ENCODE measurements at places on chromosomes 2 and 18. TPM values are rescaled to one million over a fixed set of nuclear protein-coding genes. Genes with fewer than 3 reads are reported as not detected.

ACKR3 gene
- 1.5 TPM for polyA plus RNA-seq

PLCD4 gene
- polyA plus RNA-seq = 4.1 TPM

ANKRD30BL gene
- not detected for polyA plus RNA-seq

MMADHC gene
- polyA plus RNA-seq = 156 TPM

RGPD6 gene
- polyA plus RNA-seq = 9.5 TPM

C2orf15 gene
- polyA plus RNA-seq = 0.07 TPM

CENPA gene
- 21.2 TPM for polyA plus RNA-seq

MEP1B gene
- not detected for polyA plus RNA-seq

GAREM1 gene
- 0.92 TPM for polyA plus RNA-seq

GREB1L gene
- polyA plus RNA-seq = 0.11 TPM

EEF1B2 gene
- polyA plus RNA-seq = 984 TPM

ACVR1C gene
- polyA plus RNA-seq = 0.35 TPM

SLC30A3 gene
- 0.12 TPM for polyA plus RNA-seq

GREB1 gene
- polyA plus RNA-seq = 0.06 TPM

L3MBTL4 gene
- 0.02 TPM for polyA plus RNA-seq

GKN1 gene
- polyA plus RNA-seq = not detected

SLC9A2 gene
- not detected for polyA plus RNA-seq

STAM2 gene
- 30.5 TPM for polyA plus RNA-seq
